ENCODE measurements at places on chromosomes 1 and 21. TPM values are rescaled to one million over a fixed set of nuclear protein-coding genes. Genes with fewer than 3 reads are reported as not detected.

- H3K4me3 ChIP-seq = no peak overlapping the region
- DNase-seq = no peak
Observed at GRCh38 chr1:178621822-178622221, 103.2 kb upstream of the RALGPS2 start.

- H3K4me3 ChIP-seq = peak overlapping the region; percentile 23
- peaks cover 39% of the 10 kb centered on the region for H3K4me1 ChIP-seq
Observed at GRCh38 chr1:230864441-230864840, 3.9 kb downstream of the C1orf198 start.

- peaks cover 6% of the 10 kb centered on the region for H3K4me1 ChIP-seq
- H3K27me3 ChIP-seq = no peaks in the 10 kb centered on the region
- H3K4me3 ChIP-seq = no peak overlapping the region
- peak overlapping the region; percentile 69 for H3K27ac ChIP-seq
Observed at GRCh38 chr1:6221210-6221784, 14.5 kb downstream of the ICMT start.

Gene NPPA
- not detected for total RNA-seq

DNA sequence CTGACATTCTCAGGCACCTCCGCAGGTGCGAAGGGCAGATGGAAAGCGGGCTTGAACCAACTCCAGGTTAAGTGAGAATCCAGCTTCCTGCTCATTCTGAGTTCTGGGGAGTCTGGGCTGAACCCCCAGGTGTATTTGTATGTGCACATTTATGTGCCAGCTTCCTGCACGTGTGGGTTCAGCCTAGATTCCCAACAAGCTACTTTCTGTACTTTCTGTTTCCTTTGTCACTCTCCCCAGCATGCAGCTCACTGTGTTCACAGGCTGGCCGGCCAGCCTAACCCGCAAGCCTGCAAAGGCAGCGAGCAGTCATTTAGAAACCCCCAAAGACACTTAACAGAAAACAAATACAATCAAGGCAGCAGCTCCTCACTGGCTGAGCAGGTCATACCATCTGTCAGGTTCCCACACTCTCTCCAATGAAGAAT, 1.3 kb upstream of the IL19 start:
- no peak overlapping the region for H3K27ac ChIP-seq
- H3K27me3 ChIP-seq = peaks cover 23% of the 10 kb centered on the region
- H3K4me3 ChIP-seq = no peak overlapping the region
- DNase-seq = no peak
- peaks cover 30% of the 10 kb centered on the region for H3K4me1 ChIP-seq
- H3K36me3 ChIP-seq = no peaks in the 10 kb centered on the region

Gene UBL4B
- total RNA-seq = not detected

Gene CLDN17
- total RNA-seq = not detected

GRCh38 chr21:33265664-33266049, 510 bp upstream of the IL10RB start:
- H3K27me3 ChIP-seq = peaks cover 3% of the 10 kb centered on the region
- peak overlapping the region; percentile 1 for H3K27ac ChIP-seq
- peak overlapping the region; percentile 69 for H3K4me3 ChIP-seq
- H3K4me1 ChIP-seq = peaks cover 13% of the 10 kb centered on the region
- no peak for DNase-seq
- H3K36me3 ChIP-seq = peaks cover 10% of the 10 kb centered on the region

GRCh38 chr1:99672038-99672437, 26.1 kb downstream of the PALMD start:
- H3K4me1 ChIP-seq = peaks cover 14% of the 10 kb centered on the region
- no peak overlapping the region for H3K4me3 ChIP-seq
- no peaks in the 10 kb centered on the region for H3K27me3 ChIP-seq
- no peak overlapping the region for H3K27ac ChIP-seq
- peaks cover 2% of the 10 kb centered on the region for H3K36me3 ChIP-seq
- DNase-seq = no peak

DNA sequence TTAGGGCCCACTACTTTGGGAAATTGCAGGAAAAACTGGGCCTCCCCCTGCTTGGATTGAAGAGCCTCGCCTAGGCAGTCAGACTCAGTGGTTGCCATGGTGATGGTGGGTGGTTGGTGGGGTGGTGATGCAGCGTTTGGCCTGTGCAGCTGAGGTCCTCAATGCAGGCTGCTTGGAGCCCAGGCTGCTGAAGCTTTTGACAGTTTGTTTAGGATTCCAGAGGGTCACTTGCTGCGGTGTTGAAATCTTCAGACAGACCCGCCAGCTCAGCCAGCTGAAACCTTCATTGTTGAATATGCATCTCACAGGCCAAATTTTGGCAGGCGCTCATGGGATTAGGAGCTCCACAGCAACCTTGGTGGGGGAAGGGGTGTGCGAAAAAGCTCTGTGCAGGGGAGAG, 67.9 kb downstream of the CACNA1E start:
- H3K4me1 ChIP-seq = no peaks in the 10 kb centered on the region
- DNase-seq = no peak
- H3K4me3 ChIP-seq = no peak overlapping the region
- H3K36me3 ChIP-seq = no peaks in the 10 kb centered on the region
- no peak overlapping the region for H3K27ac ChIP-seq
- H3K27me3 ChIP-seq = peaks cover 41% of the 10 kb centered on the region

DNA sequence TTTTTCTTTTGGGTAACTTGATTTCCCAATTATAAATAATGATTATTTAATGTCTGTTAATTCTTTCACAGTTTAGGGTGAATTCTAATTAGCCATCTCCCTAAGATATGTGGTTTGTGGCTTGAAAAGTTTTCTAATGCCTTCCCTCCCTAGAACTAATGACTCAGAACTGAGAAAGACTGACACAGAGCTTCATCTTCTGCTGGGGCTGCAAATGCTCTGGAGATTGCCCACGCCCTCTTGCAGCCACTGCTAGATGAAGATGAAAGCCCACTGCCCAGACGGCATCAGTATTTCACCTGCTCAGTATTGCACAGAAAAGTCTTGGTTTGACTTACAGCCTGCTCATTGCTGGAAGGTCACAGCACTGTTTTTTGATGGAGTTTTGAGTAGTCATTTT, 101.5 kb downstream of the ST6GALNAC3 start:
- H3K27me3 ChIP-seq = no peaks in the 10 kb centered on the region
- no peak overlapping the region for H3K4me3 ChIP-seq
- H3K27ac ChIP-seq = no peak overlapping the region
- H3K4me1 ChIP-seq = peaks cover 3% of the 10 kb centered on the region

GRCh38 chr1:194293851-194294405, 1107.5 kb upstream of the B3GALT2 start:
- H3K4me3 ChIP-seq = no peak overlapping the region
- no peaks in the 10 kb centered on the region for H3K36me3 ChIP-seq
- peaks cover 2% of the 10 kb centered on the region for H3K4me1 ChIP-seq
- DNase-seq = no peak
- no peaks in the 10 kb centered on the region for H3K27me3 ChIP-seq

- no peak overlapping the region for H3K27ac ChIP-seq
- peaks cover 6% of the 10 kb centered on the region for H3K27me3 ChIP-seq
- H3K4me3 ChIP-seq = no peak overlapping the region
Observed at GRCh38 chr1:167086033-167086432, 4.1 kb downstream of the GPA33 start.

Gene KRTAP21-2
- not detected for total RNA-seq

DNA sequence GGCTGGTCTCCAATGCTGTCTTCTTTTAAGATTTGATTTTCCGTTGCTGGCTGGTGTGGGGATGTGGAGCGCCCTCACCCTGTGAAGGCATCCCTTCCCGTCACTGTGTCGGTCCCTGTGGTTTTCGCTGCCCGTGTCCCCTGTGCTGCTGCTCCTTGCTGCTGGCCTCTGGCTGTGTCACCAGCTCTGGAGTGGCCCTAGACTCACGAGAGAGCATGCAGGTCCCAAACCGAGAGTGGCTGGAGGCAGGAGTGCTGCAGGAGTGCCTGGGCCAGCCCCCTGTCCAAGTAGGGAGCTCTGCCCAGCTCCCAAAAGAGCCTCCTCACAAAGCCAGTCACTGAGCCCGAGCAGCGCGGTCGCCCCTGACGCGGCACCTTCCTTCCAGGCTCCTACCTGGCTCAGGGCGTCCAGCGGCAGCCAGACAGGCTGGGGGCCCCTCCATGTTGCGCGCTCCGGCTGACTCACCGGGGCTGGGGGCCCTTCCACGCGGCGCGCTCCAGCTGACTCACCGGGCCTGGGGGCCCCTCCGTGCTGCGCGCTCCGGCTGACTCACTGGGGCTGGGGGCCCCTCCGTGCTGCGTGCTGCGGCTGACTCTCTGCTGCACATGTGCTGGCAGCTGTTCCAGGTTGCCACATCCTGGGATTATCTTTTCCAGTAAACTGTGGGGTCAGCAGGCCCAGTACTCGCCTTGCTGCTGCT, 106.7 kb upstream of the COL6A1 start:
- H3K4me3 ChIP-seq = no peak overlapping the region
- no peaks in the 10 kb centered on the region for H3K36me3 ChIP-seq
- H3K27me3 ChIP-seq = peaks cover 17% of the 10 kb centered on the region
- DNase-seq = no peak

DNA sequence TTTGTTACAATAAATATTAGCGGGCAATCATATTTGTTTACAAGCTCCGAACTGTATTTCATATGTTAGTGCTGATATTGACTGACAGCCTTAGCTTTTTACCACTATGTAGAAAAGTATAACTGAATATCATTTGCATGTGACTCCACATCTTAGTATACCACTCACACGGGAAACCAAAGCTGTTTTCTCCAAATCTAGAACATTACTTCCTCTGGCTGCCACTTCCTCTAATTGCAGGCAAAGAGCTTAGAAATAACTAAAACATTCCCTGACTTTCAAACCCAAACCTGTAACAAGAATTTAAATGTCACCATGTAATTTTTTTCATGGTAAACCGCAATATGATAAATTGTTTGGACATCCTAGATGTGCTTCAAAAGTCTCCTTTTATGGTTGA, 174.7 kb downstream of the LBR start:
- H3K36me3 ChIP-seq = peaks cover 2% of the 10 kb centered on the region
- no peaks in the 10 kb centered on the region for H3K27me3 ChIP-seq
- H3K4me1 ChIP-seq = no peaks in the 10 kb centered on the region
- H3K27ac ChIP-seq = no peak overlapping the region

Gene IRF6
- 23.4 TPM for total RNA-seq

Gene OR11L1
- not detected for total RNA-seq

- H3K27ac ChIP-seq = peak overlapping the region; percentile 96
- H3K36me3 ChIP-seq = peaks cover 9% of the 10 kb centered on the region
- peak overlapping the region; percentile 88 for H3K4me3 ChIP-seq
- no peak for DNase-seq
- H3K27me3 ChIP-seq = no peaks in the 10 kb centered on the region
Observed at GRCh38 chr1:156281281-156281680, 1.3 kb downstream of the SMG5 start.
